Prostate gland (tissue), 2 donors: ENCODE measurements at places on chromosomes 13 and 19.

GRCh38 chr13:90201676-90202460, 1145.6 kb upstream of the MIR17HG start:
- no peak for DNase-seq

DNA sequence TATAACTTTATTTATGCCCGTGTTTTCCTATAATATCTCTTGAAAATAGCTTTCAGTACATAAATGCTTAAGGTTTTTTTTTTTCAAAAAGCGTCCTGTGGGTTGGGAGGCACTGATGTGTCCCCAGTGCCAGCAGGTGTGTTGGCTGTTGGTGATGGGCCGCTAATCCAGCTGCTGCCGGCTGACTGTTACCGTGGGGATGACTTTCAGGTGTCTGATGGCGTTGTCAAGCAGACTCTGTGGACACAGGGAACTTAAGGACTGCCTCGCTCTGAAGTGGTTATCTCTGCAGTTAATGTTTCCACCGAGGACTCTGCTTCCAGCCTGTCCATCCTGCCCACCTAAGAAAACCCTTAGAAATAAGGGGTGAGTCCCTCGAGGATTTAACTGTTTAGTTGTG, 94.5 kb downstream of the ANKRD10 start:
- DNase-seq = no peak

GRCh38 chr19:18225702-18226468, at the start of gene PDE4C:
Gene PDE4C, minus strand, starts transcription at chr19:18226438. Its CDS starts 23 bp downstream, at chr19:18226415.
- no peak for DNase-seq

GRCh38 chr19:54608792-54609191, 15.4 kb downstream of the LILRA1 start:
- no peak for DNase-seq

DNA sequence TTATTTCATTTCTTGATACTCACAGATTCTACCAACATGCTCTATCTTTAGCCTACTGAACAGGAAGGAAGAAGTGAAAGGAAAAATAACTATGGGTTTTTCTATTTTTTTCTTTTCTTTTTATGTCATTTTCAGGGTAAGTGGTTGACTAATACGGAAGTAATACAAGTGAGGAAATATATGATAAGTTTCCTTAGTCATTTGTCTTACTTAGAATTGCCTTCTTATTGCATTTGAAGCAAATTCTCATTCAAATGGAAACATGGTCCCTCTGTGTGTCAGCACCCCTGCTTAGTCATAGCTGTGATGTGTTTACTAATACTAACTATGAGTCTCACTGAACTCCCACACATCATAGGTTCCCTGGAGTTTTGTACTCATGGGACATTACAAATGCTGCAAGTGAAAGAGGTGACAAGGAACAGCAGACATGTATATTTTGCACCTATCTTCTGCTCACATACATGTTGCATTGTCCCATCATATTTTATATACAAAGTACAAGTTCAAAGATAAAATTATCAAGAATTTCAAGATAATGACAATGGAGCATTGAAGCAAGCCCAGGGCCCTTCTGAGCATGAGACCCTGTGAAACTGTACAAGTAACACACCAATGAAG, 60.1 kb downstream of the DCT start:
- no peak for DNase-seq

- peak; percentile 39 for DNase-seq
Measured at GRCh38 chr13:108561149-108561548, 68.3 kb upstream of the MYO16 start.

- DNase-seq = no peak
Measured at GRCh38 chr19:51240866-51241265, 10.0 kb upstream of the SIGLECL1 start.

DNA sequence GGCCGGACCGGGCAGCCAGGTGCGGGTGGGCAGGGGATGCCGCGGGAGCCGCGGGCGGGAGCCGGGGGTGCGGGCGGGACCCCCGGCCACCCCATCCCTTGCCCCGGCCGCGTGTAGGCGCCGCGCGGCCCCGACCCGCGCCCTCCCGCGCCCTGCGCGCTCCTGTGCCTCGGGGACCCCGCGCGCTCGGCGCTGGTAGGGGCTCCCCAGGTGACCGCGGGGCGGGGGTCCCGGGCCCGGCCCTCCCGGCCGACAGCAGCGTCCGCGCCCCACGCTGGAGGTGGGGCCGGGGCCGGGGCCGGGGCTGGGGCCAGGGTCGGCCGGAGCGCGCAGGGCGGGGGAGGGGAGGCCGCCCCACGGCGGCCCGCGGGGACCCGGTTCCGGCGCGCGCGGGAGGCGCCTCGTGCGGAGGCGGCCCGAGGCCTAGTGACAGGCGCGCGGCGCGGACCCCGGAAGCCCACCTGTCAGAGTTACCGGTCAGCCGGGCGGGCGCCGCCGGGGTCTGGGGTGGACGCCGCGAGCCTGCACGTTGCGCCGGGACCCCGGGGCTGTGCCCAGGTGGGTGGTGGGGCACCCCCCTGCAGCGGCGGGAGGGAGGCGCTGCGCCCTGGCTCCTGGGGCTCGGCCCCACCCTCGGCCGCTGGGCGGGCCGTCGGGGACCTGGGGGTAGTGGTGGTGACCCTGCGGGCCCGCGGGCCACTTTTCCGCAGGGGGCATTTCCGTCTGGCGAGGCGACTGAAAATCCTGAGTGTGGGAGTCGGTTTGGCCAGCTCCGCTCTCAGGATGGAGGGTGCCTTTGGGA, 518 bp downstream of the TFDP1 start:
- no peak for DNase-seq

GRCh38 chr19:17721111-17721628, 1.9 kb downstream of the MAP1S start:
- no peak for DNase-seq

- DNase-seq = no peak
Measured at GRCh38 chr13:112722433-112723263, 32.8 kb downstream of the ATP11A start.

- no peak for DNase-seq
Measured at GRCh38 chr19:45938733-45939319, 24.2 kb upstream of the NANOS2 start.

DNA sequence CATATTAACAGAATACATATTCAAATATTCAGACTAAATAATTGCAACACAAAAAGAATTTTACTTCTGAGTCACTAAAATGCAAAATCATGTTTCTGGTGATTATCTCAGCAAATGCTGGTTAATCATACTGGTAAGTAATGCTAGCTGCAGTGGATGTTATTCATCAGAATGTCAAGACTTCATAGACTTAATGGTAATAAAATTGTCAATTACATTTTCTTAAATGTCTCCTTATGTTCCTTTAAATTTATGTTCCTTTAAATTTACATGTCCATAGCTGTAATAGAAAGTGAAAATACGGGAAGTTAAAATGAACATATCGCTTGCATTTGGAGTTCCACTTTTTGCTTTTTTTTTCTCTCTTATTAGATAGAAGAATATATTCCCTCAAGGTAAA, 853.0 kb downstream of the SLITRK6 start:
- DNase-seq = no peak

GRCh38 chr13:33512880-33513554, 227.5 kb upstream of the STARD13 start:
- no peak for DNase-seq

- DNase-seq = no peak
Measured at GRCh38 chr19:17943274-17944221, 10.7 kb downstream of the CCDC124 start.

- no peak for DNase-seq
Measured at GRCh38 chr13:100365680-100366079, 222.9 kb downstream of the GGACT start.

- no peak for DNase-seq
Measured at GRCh38 chr13:79194727-79195126, 211.3 kb downstream of the RBM26 start.

DNA sequence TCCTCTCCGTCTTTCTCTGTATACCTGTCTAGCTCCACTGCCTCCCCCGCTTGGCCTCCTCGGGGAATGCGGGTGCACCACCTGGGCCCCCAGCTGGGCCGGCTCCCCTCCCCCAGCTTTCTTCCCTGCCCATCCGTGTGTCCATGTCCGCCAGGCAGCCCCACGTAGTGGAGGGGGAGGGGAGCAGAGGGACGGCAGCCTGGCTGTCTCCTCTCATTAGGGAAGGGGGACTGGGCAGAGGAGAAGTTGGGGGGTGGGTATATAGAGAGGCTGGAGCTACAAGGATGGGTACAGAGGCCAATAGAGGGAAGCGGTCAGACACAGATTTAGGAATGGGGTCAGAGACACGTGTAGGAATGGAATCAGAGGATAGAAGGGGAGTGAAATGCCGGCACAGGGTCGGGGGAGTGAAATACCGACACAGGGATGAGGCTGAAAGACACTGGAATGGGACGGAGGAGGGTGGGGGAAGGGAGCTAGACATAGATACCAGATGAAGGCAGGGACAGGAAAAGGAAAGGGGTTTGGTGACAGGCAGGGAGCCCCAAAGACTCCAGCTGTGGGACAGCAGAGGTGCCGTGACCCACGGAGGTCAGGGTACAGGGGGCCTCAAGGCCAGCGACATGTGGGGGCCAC, 2.8 kb downstream of the NECTIN2 start:
- DNase-seq = no peak

- DNase-seq = no peak
Measured at GRCh38 chr19:42042455-42043170, 27.4 kb downstream of the GRIK5 start.

DNA sequence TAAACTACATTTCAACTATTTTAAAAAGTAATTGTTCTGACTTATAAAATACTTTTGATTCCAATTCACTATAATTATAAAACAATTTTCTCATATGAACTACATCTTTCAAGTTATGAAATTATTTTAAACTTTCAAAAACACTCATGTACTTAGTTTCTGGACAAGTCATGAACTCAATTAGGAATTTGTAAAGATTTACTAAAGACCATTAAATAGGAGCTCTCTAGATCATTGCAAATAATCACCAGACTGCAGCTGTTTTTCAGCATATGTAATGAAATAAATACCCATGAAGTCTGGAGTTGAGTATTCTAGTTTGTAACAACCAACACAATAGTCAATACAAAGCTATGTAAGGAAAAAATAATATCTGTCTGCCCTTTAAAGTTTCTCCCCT, 605.1 kb upstream of the MIR17HG start:
- DNase-seq = no peak

GRCh38 chr19:43957891-43958290, 6.9 kb downstream of the ZNF221 start:
- DNase-seq = no peak

GRCh38 chr13:33034882-33035520, 18.8 kb downstream of the KL start:
- DNase-seq = no peak

DNA sequence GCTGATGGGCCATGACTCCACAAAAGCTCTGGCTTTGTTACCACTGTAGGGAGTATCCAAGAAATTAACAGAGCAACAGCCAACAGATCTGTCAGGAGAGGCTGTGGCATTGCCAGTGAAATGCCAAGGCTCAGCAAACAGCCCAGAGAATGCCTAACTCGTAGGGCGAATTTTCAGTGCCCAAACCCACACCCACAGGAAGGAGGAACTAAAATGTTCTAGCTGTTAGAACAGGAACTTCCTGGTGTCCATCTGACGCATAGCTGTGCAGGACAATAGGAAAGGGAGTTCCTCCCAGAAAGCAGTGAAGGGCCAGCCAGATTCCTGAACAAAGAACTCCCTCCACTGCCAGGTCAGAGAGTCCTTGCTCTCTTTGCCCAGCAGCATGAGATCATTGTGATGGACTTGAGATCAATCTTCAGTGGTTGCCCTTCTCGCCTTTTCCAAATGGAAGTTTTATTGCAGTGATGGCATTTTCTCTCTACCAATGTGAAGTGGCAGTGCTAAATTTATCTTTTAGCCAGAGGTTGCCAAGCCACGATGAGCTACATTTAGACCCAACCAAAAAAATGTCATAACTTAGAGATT, 224.2 kb upstream of the STARD13 start:
- peak; percentile 18 for DNase-seq

- DNase-seq = no peak
Measured at GRCh38 chr13:39036212-39036611, 1.7 kb downstream of the PROSER1 start.

DNA sequence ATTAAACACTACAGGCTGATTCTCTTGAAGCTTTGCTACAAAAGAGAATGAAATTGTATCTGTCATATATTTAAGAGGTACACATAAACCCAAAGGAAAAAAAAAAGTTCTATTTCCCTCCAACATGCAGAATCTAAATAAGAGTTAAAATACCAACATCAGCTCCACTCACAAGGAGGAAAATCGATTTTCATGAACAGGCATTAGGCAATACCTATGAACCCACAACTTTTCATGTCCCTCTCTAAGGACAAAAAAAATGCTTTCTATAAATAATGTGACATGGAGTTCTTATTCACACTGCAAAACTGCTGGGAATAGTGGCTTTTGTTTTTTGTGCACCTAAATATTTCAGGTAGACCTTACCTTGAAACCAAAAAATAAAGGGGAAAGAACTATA, 192.5 kb downstream of the KLF12 start:
- DNase-seq = no peak
